ENCODE measurements at places on chromosomes 16 and 17.

GRCh38 chr17:61380217-61380835, 19.3 kb upstream of the TBX2 start:
- no peak for DNase-seq

DNA sequence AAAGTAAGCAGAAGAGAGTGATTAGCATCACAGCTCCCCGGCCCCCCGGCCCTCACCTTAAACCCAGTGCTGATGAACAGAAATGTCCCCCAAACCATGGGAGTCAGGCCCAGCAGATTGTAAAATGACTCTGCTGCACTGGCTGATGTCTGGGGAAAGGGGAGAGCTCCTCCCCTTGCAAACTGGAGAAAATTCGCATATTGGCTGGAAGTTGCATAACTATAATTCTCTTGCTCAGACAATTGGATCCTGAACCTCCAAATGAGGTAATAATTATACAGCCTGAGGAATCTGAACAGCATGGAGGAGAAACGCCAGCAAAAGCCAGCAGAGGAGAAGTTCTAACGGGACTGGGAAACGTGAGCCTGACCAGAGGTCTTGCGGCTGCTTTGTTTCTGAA, 109.7 kb downstream of the C16orf95 start:
- DNase-seq: no peak

- peak; percentile 84 for DNase-seq
Observed at GRCh38 chr17:11935734-11936406, 61.4 kb downstream of the ZNF18 start.

DNA sequence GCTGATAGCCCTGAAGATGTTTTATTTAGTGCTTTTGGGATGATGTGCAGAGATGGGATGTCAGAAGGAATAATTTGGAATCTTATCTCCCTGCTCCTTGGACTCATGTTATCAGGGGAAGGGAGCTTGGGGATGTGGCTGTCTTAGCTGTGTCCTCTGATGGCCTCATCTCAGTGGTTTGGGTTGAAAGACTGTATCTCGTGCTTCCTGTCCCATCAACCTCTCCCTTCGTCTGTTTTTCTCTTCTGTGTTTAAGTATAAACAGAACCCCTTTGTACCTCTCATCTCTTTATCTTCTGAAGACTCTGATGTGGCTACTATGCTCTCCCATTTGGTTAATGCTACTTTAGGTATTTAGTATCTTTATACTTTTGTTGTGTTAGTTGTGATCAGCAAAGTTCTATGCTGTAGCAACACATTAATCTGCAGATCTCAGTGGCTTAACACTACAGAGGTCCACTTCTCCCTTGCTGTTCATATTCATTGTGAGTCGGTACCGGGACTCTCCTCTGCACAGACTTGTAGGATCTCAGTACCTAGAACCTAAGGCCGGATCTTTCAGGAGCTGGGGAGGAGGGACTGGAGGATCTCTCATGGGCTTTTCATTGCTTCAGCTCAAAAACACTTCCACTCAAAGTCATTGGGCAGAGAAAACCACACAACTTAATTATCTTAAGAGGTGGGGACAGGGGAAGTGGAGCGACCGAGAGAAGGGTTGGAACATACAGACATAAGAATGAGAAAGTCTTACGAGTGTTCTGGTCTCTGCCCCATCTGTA, 28.8 kb downstream of the PRKCA start:
- no peak for DNase-seq

DNA sequence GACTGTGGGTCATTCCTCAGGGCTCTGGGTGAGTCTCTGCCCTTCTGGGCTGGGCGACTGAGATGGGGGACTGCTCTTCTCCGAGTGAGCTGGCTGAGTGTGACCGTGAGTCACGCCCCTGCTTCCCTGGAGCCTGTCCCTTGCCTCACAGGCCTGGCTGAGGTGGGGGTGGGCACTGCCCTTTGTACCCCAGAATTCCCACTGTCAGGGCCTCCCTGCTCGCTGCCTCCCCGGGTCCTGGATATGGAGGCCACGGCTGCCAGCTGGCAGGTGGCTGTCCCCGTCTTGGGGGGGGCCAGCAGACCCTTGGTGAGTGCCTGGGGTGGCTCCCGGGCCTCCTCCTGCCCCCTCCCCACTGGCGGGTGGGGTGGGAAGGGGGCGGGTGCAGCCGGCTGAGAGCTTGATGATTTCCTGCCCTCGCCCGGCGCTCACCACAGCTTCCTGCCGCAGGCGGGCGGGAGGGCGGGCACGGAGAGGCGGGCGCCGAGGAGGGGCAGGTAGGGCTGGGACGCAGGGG, at the start of gene LAT:
LAT (plus strand) TSS at position 434 of the 517 bp plus-strand sequence. CDS start 366 bp downstream, outside the sequence.
- peak; percentile 50 for DNase-seq

- DNase-seq: no peak
Observed at GRCh38 chr16:24491731-24492130, 47.6 kb upstream of the RBBP6 start.

DNA sequence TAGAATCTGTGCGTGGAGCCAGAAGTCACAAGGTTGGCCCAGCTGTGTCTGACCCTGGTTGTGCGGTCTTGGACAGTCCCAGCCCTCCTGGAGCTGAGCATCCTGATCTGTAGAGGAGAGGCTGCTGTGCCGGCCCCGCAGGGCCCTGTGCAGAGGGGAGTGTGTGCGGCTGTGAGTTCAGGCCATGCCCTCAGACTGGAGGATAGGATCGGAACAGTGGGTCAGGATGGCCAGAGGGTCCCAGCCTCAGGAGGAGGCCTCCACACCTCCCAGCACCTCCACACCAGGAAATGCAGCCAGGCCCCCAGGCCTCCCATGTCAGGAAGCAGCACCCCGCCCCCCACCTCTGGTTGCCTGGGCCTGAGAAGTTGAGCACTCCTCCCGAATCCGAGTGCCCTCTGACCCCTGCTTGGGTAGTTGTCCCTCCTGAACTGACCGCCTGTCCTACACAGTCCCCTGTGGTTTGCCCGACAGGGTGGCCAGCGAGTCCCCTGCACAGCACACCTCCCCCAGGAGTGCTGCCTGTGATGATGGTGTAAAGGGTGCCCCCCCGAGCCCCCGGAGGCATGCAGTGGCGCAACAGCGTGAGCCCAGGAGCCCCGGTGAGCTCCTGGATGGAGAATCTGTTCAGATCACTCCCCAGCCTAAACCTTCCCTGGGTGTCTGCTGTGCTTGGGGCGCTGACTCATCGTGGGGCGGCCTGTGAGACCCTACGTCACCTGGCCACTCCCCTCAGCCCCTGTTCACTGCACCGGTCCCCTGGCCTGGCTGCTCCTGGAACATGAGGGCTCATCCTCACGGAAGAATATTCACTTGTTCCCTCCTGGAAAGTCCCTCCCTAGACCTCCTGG, 285.2 kb downstream of the SEC14L1 start:
- DNase-seq: peak; percentile 59

DNA sequence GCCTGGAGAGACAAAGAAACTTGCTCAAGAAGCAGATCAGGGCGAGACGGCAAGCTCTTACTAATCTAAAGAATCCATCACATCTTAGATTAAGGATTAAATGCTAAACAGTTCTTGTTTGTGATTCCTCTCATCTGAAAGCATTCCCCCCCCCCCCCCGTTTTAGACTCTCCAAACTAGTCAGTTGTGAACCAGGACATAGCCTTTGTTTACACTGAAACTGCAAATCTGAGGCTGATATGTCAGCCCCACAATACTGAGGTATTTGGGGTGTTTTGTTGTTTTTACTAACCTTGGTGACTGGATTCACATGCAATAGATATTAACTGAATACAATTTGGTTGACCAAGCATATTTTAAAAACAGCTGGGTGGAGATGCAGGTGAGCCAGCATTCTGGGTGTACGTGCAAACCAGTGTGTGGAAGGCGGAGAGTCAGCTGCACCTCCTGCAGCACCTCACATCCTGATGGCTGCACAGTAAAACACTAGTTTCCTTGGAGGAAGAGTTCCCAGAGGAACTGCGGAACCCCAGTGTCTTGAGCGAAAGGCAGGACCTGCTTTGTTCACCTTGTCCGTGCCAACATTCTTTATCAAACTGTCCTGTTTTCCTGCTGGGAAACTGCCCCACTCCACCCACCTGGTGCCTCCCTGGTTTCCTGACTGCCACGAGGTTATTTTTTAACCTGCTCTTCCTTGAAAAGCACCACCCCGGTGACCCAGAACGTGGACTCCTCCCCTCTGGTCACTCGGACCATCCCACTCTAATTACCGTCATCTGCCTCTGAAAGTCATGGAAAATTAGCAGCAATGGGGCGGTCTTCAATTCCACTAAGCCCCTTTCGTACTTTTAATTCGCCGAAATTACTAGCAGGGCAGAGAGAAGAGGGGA, 1.2 kb upstream of the YPEL2 start:
- DNase-seq: peak; percentile 91

DNA sequence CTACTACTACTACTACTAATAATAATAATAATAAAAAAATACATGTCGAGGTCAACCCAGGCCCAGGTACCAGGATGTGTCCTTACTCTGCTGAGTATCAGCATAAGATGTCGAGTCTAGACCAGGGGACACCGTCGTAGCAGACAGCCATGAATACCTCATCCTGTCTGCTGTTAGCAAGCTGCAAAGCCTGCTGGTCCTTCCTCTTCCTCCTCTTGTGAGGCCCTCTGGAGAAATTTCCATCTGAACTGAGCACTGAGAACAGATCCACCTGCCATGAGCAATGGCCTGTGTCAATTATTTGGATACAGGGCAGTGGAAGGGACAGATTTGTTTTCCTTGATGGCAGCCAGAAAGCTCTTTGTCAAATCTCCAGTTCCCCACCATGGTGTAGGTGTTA, 168.5 kb downstream of the XYLT1 start:
- DNase-seq: no peak

DNA sequence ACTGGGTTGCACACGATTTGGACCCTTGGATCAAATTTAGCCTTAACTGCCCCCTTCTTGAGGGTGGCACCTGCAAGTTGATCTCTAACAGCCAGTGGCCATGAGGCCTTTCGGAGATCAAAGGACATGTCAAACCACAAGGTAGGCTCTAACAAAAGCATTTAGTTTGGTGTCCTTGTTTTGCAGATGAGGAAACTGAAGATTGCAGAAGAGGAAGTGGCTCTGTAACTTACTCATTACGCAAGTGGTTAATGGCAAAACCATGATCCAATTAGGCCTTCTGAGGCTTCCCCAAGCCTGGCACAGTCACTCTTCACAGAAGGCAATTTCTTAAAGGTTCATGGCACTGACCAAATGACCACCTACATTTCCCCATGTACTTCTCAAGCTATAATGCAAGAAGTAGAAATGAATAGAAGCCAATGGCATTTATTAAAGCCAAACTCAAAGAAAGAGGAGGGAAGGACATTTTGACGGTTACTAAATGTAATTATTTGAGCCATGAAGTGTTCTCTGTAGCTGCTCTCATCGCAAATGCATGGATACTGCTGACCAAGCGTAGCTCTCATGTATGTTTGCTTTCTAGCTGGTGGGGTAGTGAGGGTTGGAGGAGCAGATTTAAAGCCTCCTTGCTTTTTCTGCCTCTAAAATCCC, 32.8 kb upstream of the ABCC12 start:
- DNase-seq: no peak

DNA sequence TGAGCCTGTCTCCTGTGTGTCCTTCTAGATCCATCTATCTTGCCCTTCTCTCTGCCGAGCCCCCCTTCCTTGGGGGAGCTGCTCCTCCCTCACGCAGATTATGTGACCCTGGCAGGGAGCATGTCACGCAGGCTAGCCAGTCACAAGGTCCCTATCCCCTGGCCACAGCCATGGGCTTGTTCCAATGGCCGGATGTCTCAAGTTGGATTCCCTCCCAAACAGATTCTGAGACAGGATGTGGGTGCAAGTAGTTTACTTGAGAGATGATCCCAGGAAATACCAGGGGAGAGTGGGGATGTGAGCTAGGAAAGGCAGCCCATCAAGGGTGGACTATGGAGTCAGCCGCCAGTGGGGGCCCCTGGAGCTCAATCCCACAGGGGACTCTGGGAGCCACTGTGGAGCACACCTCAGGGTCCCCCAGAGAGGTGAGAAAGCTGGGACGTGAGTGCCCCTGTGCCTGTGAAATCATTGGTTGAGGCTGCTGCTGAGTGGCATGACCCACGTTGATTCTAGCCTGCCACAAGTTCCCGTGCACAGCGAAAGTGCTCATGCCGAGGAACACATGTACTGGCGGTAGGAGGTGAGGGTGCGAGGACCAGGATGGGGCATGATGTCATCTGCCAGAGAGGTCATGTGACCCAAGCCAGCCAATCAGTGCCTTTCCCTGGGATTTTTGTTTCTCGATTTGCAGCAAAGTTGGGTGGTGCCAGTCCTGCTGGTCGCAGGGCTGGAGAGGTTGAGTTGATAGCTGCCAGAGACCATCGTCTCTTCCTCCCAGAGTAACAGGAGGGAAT, 6.4 kb upstream of the CRISPLD2 start:
- no peak for DNase-seq

GRCh38 chr16:63223851-63224250, 1187.6 kb upstream of the CDH8 start:
- no peak for DNase-seq

DNA sequence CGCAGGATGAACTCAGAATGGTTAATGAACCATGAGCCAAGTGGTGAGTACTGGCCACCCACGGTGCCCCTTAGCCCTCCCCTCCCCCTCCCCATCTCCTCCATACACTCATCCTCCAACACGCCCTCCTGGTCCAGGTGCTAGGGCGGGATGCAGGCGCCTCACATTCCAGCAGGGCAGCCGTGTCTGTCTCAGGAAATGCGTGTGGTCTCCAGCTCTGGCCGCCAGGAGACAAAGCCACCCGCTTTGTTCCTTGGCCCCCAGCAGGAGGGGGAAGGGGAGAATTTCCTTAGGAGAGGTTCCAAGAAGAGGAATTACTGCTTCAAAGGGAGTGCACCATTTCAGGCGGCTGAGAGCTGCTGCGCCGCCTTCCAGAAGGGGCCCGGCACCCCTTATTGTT, 29.7 kb upstream of the RMI2 start:
- DNase-seq: peak; percentile 56

DNA sequence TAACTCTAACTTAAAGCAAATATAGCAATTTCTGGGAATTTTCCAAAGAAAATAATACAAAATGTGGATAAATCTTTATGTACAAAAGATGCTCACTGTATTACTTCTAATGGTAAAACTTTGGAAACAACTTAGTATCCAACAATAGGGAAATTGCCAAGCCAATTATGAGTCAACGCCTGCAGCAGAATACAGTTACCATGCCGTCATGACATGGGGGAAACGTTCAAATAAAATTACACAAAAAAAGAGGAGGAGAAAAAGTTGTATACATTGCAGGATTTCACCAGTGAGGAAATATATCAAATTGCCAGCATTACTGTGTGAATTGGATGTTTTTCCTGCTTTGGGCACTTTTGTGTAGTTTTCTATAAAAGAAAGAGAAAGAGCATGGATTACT, 469.6 kb downstream of the SOX9 start:
- DNase-seq: no peak

- no peak for DNase-seq
Observed at GRCh38 chr16:15951852-15952251, 2.4 kb downstream of the ABCC1 start.

- DNase-seq: no peak
Observed at GRCh38 chr17:66620528-66620927, 214.4 kb upstream of the CACNG5 start.

- DNase-seq: no peak
Observed at GRCh38 chr16:58266336-58266735, 28.5 kb downstream of the PRSS54 start.

GRCh38 chr17:34755371-34755770, 176.0 kb downstream of the TMEM132E start:
- DNase-seq: no peak

GRCh38 chr17:16820161-16820877, 130.3 kb downstream of the CCDC144A start:
- DNase-seq: no peak

- DNase-seq: no peak
Observed at GRCh38 chr16:87924811-87925670, 11.3 kb downstream of the CA5A start.

- no peak for DNase-seq
Observed at GRCh38 chr17:78163881-78164747, 4.3 kb upstream of the SYNGR2 start.

GRCh38 chr17:38584350-38584925, 21.3 kb downstream of the SRCIN1 start:
- DNase-seq: peak; percentile 69

Data from dermis blood vessel endothelial cell (primary cell).